Neural crest cell (in vitro differentiated cells): ENCODE measurements at places on chromosomes 2 and 18.

DNA sequence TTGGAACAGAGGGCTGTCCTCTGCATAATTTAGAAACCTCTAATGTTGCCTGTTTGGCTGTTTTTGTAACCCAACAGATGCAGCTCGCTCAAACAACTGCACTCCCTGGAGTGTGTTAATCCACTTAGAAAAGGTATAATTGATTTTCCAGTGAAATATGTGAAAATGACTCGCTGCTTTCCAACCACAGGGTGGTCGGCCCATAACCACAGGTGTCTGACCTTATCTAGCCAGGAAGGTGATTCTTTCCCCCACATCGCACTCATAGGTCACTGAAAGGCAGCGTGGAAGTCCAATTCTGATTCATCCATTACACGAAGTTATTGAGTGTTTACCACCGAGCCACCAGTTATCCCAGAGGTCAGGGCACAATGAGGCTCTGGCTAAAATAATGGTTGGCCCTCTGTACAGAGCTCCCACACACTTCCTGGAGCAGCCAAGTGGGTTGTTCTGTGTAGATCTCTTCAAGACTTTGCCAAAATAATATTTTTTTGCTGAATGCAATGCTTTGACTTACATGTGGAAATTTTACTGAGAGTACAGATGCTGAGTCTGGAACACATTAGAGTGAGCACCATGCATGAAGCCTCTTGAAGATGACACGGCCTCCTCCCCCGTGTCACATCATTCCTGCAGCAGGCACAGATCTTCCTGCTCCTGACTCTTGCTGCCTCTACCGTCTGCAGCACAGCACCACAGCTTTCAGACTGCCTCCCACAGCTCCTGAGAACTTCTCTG, 396.2 kb downstream of the ZNF516 start:
- no peak for DNase-seq

GRCh38 chr18:31891566-31891965, 51.4 kb downstream of the TRAPPC8 start:
- no peak for DNase-seq

DNA sequence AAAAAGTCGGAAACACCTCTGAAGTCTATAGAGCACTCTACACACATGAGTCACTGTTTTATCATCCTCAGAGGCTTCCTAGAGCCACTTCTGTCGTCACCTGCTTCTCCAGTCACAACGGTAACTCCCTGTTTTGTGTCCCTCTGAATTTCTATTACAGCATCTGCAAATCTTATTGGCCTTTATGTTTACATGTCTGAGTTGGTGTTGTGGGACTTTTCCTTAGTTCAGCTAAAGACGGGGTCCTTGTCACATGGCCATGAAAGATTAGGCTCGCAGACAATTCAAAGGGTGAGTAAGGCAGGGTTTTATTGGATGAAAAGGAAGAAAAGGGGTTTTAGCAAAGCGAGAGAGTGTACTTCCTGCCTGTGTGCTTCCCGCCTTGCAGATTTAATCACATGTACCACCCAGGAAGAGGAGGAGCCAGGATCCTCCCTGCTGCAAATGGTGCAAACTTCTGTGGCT, 185.6 kb downstream of the LPIN1 start:
- no peak for DNase-seq

DNA sequence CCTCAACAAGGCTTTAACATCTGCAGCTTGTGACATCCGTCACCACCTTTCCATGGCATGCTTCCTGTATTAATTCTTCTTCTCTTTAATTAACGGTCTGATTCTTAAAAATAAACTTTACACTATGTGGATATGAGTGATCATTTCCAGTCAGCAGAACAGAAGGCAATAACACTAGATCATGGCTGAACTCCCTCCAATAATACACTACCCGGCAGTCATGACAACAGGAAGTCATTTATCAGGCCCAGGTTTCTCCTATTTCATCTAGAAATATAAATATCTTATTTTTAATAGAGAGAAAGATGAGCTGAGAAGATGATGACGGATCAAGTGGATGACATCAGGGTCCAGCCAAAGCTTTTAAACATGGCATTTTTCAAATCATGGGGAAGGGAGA, 792.2 kb downstream of the SLC4A3 start:
- DNase-seq = no peak

- no peak for DNase-seq
These were observed 138.7 kb downstream of the MGAT5 start for GRCh38 chr2:134392442-134393074.

- DNase-seq = no peak
These were observed 1.1 kb downstream of the COBLL1 start for GRCh38 chr2:164840458-164840929.

GRCh38 chr18:74066018-74066417, 81.6 kb downstream of the FBXO15 start:
- DNase-seq = no peak

GRCh38 chr18:77096936-77097886, 35.4 kb downstream of the MBP start:
- DNase-seq = no peak

GRCh38 chr2:174524527-174524926, 37.7 kb upstream of the GPR155 start:
- DNase-seq = no peak

DNA sequence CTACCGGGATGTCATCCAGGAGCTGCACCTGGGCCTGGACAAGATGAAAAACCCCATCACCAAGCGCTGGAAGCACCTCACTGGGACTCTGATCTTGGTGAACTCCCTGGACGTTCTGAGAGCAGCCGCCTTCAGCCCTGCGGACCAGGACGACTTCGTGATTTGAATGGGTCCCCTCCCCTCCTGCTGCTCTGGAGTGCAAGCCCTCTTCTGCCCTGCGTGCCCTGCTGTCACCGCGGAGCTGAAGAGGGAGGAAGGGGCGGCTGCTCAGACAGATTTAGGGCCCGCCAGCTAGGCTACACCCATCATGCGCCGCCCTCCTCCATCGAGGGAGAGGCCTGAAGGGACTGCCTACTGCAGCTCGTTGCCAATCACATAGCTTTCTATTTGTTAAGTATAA, 101.8 kb downstream of the SH3BP4 start:
- no peak for DNase-seq

DNA sequence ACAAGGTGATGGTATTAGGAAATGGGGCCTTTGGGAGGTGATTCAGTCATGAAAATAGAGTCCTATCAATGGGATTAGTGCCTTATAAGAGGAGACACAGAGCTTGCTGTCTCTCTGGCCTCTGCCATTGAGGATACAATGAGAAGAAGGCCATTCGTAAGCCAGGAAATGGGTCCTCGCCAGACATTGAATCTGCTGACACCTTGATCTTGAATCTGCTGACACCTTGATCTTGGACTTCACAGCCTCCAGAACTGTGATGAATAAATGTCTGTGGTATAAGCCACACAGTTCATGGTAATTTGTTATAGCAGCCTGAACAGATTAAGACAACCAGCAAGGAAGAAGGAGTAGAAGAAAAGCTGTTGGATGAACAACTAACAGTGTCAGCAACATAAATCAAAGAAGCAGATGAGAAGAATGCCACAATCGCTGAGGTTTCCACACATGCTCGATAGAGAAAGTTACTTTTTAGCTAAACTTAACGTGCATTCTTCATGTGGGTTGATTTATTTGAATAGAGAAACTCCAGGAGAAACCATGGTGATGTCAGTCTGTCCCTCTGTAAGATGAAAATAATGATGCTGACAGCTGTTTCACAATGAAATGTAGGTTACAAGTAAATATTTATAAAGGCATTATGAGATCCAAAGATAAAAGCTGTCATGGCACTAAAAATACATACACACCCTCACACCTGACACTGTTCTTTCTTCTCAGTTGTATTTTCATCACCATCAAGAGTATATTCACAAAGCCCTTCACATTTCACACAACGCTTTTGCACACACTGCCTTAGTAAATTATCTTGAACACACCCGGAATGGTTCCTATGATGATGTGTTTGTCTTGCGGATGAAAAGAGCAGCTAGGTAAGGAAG, 153.7 kb upstream of the NCK2 start:
- DNase-seq = no peak

DNA sequence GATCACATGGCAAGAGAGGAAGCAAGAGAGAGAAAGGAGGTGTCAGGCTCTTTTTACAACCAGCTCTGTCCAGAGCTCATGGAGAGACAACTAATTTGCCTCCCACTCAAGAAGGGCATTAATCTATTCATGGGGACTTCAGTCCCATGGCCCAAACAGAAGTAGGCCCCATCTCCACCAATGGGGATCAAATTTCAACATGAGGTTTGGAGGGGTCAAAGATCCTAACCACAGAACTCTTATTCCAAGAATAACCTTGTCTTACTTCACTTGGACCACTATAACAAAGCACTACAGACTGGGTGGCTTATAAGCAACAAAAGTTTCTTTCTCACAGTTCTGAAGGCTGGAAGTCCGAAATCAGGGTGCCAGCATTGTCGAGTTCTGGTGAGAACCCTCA, 31.8 kb downstream of the GRB14 start:
- DNase-seq = no peak

DNA sequence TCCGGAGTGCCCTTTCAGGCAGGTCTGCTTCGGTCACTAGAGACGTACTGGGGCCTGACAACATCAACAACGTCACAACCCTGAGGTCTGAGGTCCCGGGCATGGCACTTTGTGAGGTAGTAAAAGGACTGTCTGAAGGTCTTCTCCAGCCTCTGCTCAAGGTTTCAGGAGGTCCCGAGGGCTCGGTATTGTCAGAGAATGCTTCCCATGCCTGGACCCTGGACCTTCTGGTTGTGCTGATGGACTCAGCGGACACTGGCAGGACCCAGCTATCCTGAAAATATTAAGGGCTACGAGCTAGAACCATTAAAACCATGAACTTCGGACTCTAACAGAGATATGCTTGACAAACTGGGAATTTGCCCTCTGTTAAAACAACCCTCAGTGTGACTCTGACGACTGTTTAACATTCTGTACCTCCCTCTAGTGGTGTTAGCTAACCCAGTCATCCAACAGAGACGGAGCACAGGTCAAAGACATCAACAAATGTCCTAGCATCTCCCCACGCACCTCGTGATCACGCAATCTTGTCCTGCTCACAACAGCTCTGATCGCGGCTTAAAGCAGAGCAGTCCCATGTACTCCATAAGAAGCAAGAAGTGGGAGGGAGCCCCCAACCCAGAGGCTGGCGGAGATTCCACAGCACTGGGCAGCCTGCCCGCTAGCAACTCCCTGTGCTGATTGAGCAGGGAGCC, 96.5 kb downstream of the CCDC93 start:
- DNase-seq = no peak

DNA sequence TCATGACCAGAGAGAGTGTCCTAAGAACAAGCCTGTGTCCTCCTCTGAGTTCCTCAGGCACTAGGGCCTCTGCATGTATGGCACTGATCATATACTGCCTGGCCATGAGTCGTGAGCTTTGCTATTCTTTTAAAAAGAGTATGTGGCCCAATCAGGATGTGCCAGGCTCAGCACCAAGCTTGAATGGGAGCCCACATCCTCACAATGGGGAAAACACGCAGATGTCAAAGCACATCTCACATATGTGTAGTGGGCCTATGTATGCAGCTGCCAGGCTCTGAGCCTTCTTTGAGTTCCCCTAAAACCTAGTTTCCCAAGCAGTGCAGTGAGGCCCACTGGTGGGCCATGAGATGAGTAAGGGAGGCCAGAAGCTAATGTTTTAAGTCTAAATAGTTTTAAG, 69.9 kb upstream of the SLC1A4 start:
- DNase-seq = no peak

- DNase-seq = peak; percentile 18
These were observed 79.7 kb upstream of the APCDD1 start for GRCh38 chr18:10374636-10375293.

- no peak for DNase-seq
These were observed 8.8 kb downstream of the LBH start for GRCh38 chr2:30239986-30240752.

DNA sequence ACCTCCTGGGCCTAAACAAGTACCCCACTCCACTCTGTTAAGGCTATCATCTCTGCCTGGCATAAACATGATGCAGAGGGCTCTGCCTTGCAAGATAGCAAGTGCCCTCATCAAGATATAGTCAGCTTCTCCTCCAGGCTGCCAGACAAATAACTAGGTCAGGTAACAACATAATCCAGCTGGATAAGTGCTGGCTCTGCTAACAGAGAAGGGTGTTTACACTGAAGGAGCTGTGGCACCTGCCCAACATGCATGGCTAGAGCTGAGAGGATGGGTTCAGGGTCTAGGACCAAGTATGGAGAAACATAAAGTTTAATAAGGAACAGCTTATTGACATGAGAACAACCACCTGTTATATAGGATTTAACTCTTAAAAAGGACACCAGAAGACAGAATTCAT, 42.8 kb downstream of the DLGAP1 start:
- no peak for DNase-seq

- no peak for DNase-seq
These were observed at the start of gene PSMA8 for GRCh38 chr18:26133652-26134051. Gene PSMA8, plus strand, starts transcription at chr18:26133869. Its CDS starts 97 bp downstream, at chr18:26133966.

DNA sequence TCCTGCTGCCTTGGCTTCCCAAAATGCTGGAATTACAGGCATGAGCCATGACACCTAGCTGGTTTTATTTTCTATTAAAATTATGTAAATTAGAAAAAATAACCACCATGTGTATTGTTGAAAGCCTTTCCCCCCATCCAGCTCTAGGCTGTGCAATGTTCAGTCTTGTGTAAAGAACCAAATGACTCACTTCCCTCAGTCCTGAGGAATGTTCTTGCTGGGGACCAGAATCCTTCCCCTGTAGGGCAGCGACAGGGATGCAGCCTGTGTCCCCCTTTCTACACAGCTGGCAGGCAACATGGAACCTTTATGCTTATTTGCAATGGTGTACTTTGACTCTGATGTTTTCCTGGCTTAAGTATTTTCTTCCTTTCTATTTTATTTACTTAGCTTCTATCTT, 29.4 kb downstream of the AOX1 start:
- no peak for DNase-seq

DNA sequence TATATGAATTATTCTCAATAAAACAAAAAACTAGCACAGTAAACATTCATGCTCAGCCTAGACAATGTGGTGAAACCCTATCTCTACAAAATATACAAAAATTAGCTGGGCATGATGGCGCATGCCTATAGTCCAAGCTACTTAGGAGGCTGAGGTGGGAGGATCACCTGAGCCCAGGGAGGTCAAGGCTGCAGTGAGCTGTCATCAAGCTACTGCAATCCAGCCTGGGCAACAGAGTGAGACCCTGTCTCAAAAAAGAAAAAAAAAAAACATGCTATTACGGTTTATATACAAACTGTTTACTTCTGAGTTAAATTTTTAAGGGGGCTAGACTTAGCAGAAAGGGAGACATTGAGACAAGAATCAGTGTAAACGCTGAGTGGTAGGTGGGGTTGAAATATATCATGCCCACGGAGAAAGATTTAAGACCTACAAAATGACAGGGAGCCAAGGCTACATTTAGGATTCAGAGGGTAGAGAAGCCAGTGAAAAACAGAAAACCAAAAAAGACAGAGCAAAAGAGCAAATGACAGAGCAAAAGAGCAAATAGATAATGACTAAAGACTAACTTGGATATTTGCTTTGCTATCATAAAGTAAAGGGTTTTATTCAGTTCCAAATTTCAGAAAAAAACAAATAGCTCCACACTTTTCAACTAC, 7.5 kb downstream of the TTC32 start:
- DNase-seq = no peak

- DNase-seq = no peak
These were observed 444.7 kb upstream of the TNP1 start for GRCh38 chr2:217304582-217304981.

GRCh38 chr18:29629493-29630036, 1413.0 kb downstream of the DSC3 start:
- DNase-seq = no peak
